Stimulated activated naive CD4-positive, alpha-beta T cell treated with Interleukin-2 at 50 U/mL for 16 hours (primary cell): ENCODE measurements at places on chromosomes 4 and X.

DNA sequence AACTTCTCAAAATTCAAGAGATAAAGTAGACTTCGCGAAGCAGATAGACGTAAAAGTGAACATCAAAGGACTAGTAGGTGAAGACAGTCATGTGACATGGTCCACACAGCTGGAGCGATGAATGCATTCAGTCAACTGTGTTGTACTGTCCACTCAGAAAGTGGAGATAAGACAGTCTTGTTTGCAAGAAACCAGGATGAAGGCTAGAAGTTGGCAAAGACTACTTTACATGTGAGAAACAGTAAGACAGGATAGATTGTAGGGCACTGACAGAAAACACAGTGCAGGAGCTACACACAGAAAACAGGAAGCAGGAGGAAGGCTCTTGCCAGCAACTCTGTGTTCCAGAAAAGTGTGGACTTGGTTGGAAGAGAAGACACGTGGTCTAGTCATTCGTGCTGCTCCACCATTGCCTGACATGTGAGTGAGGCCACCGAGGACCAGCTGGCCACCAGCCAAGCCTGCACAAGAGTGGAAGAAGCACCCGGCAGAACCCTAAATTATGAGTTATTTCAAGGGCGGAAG lies 78.9 kb downstream of the FAT1 start:
- DNase-seq: no peak

GRCh38 chrX:40050532-40050931 lies 47.2 kb downstream of the BCOR start:
- no peak for DNase-seq

DNA sequence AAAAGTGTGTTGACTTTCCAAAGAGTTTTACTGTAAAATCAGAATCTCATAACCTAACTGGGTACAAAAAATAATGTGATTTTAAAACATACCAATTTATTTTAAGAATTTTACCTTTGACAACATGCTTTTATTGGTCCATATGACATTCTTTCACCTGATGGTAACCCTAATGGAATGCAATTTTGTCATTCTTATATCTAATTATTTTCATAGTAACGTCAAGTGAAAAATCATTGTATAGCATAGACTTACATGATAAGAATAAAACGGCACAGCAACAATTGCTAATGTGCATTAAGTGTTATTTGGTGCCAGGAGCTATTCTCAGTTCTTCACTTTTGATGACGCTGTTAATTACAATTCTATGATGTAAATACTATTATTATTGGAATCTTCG lies 13.6 kb downstream of the UNC5C start:
- no peak for DNase-seq

DNA sequence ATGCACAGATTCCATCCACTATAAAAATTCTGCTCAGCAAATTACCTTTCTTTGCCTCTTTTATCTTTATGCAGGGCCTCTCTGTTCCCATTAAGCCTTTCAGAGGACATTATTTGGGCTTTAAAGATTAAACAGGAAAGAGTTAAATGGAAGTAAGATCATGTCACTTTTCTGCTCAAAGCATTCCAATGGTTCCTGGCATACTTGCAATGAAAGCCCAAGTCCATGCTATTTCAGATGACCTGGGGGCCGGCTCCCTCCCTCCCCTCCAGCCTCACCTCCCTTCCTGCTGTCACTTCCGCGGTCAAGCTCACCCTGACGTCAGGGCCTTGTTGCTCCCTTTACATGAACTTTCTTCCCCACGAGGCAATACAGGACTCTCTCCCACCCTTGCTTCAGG lies 125.5 kb downstream of the C4orf51 start:
- DNase-seq: no peak

- DNase-seq: no peak
Observed at GRCh38 chr4:98656443-98656842, 2.0 kb downstream of the TSPAN5 start.

- DNase-seq: no peak
Observed at GRCh38 chrX:129791336-129791735, 11.6 kb downstream of the SASH3 start.

DNA sequence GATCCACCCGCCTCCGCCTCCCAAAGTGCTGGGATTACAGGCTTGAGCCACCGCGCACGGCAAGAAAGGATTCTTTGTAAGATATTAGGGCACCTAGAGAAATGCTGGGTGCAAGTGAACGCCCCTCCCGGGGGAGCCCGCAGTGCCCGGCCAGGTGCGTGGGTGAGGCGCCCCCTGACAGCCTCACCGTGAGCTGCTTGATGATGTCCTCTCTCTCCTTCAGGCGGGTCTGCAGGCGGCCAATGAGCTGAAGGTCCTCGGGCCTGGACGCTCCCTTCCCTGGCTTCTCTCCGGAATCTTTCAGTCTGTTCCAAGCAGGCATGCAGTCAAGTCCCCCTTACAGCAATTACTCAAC lies 21.9 kb downstream of the MED28 start:
- no peak for DNase-seq

GRCh38 chr4:147285751-147286150 lies 195.1 kb upstream of the EDNRA start:
- no peak for DNase-seq

GRCh38 chr4:113040793-113041192 lies 8.7 kb upstream of the ANK2 start:
- no peak for DNase-seq

DNA sequence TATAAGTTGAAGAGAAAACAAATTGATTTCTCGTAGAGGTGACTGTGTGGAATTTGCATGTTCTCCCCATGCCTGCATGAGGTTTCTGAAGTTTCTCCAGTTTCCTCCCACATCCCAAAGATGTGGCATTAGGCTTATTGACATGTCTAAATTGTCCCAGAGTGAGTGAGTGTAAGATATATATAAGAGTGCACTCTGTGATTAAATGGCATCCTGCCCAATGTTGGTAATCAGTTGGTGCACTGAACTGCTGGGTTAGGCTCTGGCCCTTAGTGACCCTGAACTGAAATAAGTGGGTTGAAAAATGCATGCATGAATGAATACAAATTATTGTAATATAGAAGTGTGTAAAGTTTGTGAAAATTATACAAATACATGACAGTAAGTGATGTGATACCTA lies 1106.5 kb downstream of the TECRL start:
- DNase-seq: no peak

DNA sequence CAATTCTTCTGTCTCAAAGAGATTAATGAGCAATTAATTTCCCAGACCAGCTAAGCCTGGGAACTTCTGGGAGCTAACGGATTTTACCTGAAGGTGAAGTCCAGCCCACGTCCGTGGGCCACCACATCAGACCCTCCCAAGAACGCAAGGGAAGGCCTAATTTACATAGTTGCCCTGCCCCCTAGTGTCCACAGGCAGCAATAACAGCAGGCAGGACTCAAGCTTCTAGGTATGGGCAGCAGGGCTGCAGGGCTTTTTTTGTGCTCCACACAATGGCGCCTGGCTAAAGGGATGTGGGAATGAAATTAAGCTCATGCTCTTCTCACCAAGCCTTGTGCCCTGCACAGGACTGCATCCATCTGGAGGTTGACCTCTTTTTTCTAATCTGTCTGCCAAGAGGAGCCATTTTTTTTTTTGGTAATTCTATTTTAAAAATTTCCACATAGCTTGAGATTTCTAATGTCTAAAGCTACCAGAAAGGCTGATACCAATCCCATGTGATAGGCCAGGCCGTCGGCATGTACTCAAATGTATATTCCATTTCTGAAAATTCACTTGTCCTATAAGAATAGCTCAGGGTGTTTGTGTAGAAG lies 111.9 kb upstream of the TMEM164 start:
- DNase-seq: peak; percentile 12

DNA sequence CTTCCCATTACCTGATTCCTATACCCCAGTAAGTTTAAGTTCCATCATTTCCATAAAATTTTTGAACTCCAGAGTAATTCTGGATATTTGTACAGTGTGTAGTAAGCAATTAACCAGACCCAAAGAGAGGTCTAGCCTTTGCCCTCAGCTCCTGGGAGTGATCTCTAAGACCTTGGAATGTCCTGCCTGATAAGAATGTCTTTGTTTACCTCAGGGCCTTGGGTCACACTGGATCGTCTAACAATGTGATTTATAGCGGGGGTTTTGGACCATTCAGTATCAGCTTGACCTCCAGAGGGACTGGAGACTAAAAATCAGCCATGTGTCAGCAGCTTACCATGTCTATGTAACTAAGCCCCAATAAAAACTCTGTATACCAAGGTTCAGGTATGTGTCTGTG lies 330.9 kb upstream of the PPP1R2C start:
- no peak for DNase-seq

GRCh38 chr4:19025031-19025430 lies 1003.5 kb upstream of the LCORL start:
- no peak for DNase-seq

DNA sequence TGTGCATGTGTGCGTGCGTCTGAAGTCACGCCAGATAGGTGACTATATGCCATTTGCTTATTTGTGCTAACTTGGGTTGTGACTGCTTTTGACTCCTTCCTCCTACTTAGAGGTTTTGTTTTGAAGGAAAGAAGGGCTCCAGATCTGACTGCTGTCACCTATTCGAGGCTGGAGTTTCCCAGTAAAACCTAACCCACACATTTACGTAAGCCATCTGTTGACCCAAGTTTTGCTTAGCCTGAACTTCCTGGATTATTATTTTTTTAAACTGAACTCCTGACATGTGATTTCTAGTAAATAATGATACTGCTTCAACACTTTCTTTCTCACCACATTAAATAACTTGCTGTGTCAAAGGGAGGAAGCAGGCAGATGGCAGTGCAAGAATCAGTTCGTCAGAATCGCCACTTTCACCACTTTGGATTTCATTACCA lies 41.5 kb downstream of the DTHD1 start:
- peak; percentile 51 for DNase-seq

- DNase-seq: no peak
Observed at GRCh38 chr4:4426511-4427120, 39.7 kb downstream of the NSG1 start.

DNA sequence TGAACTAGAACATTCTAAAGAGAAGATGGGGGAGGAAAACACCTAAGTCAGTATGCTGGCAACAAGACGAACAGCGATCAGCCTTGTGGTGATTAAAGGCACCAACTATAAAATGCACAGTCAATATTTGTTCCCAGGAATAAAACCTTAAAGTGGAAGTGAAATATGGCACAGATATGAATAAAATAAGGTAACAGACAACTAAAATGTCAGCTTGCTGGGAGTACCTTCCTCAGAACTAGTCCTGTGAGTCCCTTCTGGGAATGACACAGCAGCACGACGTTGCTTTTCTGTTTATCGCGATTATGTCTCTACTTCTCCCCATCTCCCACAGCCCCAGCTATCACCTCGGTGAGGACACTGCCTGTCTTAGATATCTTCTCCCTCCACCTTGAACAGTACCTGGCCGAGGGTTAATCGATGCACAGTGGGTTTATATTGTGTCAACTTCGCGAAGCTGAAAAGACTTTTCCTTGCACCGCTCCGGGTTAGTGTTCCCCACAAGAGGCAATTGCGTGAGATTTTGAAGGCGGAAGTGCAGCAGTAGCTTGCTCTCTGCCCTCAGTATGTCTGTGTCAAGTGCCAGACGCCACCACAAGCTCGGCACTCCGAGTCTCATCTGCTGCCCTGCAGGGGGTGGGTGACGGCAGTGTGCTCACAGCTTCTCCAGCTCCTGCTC lies 17.4 kb downstream of the MTNR1A start:
- no peak for DNase-seq

GRCh38 chr4:5749568-5749967 lies 38.6 kb downstream of the EVC start:
- no peak for DNase-seq

- DNase-seq: no peak
Observed at GRCh38 chrX:15298780-15299179, 16.7 kb downstream of the ASB11 start.

GRCh38 chr4:184420881-184421416 lies 53.4 kb downstream of the IRF2 start:
- no peak for DNase-seq

GRCh38 chr4:99329876-99330275 lies 8.7 kb upstream of the ADH1B start:
- no peak for DNase-seq

DNA sequence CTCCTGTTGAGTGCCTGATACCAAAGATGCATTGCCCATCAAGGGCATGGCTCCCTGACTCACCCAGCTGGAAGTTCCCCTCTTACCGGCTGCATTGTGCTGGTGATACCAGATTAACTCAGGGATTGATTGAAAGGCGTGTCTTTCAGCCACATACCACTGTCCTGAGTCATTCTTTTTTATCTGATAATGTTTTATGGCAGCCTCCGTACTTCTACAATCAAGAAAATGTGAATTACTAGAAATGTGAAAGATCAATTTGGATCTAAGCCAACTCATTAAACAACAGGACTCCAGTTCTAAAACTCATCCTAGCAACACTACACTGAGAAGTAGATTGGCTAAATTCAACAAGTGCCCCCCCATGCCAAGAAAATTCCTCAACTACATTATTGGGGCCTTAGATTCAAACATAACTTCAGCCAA lies 40.0 kb downstream of the TXK start:
- peak; percentile 34 for DNase-seq

- DNase-seq: no peak
Observed at GRCh38 chr4:55014876-55015275, 110.5 kb downstream of the KDR start.

DNA sequence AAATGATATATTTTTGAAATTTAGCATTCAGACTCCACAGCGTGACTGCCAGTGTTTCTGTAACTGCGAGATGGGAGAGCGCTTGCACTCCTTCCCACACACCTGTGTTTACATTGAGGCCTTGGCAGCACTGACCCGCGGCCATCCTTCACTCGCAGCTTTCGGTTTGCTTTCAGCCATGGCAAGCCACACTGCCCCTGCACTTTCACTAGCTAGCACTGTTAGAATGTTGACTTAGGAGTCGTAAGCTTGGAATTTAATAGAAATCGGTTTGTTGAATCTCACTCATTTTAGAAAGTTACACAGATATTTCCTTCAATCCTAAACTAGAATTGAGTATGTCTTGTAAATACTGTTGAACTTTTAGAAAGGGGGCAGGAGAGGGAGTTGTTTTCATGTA lies 136.2 kb downstream of the CFAP299 start:
- DNase-seq: no peak

GRCh38 chr4:89382439-89382838 lies 74.8 kb upstream of the GPRIN3 start:
- no peak for DNase-seq
